ENCODE measurements at places on chromosomes 6 and 20. TPM values are rescaled to one million over a fixed set of nuclear protein-coding genes. Genes with fewer than 3 reads are reported as not detected.

Gene LST1
- not detected for total RNA-seq

Gene COL20A1
- total RNA-seq, result 0.18 TPM

Gene ULBP3
- total RNA-seq, result 10.3 TPM

Gene RSPO3
- not detected for total RNA-seq

Gene FGD2
- not detected for total RNA-seq

Gene CRISP1
- not detected for total RNA-seq

Gene SLC22A2
- 0.02 TPM for total RNA-seq

Gene SYCP2
- total RNA-seq, result not detected

- no peaks in the 10 kb centered on the region for H3K27me3 ChIP-seq
- DNase-seq, result no peak
Observed at GRCh38 chr6:169622618-169623017, 79.2 kb downstream of the WDR27 start.

GRCh38 chr6:151338651-151339200, 52.6 kb downstream of the ZBTB2 start:
- no peaks in the 10 kb centered on the region for H3K36me3 ChIP-seq
- no peak overlapping the region for H3K27ac ChIP-seq
- H3K4me1 ChIP-seq, result no peaks in the 10 kb centered on the region
- no peaks in the 10 kb centered on the region for H3K27me3 ChIP-seq

DNA sequence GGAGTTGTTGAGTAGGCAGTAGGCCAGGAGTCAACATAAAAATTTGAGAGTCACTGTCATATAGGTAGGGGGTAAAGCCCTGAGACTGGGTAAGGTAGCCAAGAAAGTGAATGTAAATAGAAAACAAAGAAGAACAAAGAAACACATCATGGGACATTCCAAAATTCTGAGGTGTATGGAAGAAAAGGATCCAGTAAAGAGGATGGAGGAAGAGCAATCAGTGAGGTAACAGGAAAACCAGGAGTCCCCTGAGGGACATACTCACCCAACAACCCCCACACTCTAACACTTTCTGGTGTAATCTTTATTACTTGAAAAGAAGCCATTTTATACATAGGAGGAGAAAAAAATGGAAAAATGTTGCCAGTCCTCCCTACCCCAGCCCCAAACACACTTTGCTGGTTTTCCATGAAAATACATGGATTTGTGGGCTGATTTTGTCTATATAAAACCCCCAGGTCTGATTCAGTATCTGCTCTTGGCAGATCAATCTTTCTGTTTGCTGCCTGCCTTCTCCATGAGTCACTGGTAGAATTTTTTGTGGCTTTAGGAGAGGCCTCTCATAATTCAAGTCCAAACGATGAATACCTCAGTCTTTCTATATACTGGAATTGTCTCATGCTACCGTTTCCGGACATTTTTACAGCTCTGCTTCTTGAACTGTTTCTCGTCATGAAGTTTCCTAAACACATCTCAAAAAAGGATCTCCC, 271.4 kb upstream of the MAN1A1 start:
- H3K4me1 ChIP-seq, result no peaks in the 10 kb centered on the region
- H3K27ac ChIP-seq, result no peak overlapping the region
- H3K4me3 ChIP-seq, result no peak overlapping the region
- 0 out of 2 replicates have a peak, but pooled peaks cover 2% of the 10 kb centered on the region for H3K27me3 ChIP-seq
- DNase-seq, result no peak

- H3K4me1 ChIP-seq, result no peaks in the 10 kb centered on the region
- no peak overlapping the region for H3K4me3 ChIP-seq
- no peaks in the 10 kb centered on the region for H3K27me3 ChIP-seq
- no peaks in the 10 kb centered on the region for H3K36me3 ChIP-seq
- no peak overlapping the region for H3K27ac ChIP-seq
Observed at GRCh38 chr6:39617026-39617425, 108.2 kb downstream of the KIF6 start.

DNA sequence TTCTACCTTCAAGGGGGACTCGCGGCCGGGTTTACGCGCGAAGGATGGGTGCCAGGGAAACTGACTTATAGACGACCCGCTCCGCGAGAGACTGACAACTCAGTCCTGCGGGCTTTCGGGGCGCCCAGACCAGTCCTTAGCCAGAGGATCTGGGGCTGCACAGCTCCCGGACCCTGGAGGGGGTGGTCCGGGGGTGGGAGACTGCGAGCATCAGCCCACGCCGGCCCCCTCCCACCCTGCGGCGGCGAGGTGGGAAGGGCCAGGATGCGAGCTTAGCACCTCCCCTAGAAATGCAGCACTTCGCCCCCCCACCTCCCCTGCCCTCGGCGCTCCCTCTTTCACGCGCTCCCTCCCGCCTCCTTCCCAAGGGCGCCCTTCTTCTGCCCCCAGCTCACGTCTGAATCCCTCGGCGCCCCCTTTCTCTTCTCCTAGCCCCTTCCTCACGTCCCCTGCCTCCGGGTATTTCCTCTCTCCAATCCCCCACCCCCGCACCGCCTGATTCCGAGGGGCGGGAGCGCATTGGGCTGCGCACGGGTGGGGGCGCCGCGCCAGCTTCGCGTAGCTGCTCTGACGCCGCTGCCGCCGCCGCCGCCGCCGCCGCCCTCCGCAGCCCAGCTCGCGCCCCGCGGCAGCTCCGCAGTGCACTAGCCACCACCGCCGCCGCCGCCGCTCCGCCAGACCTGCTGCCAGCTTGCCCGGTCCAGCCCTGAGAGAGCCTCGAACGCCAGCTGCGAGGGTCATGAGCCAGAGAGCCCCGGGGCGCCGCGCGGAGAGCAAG, at the start of gene SLC32A1:
Gene SLC32A1, plus strand, starts transcription at position 639 of the 778 bp plus-strand sequence. CDS start 239 bp downstream, outside the sequence.
- no peaks in the 10 kb centered on the region for H3K36me3 ChIP-seq
- no peak for DNase-seq
- peaks cover 30% of the 10 kb centered on the region for H3K27me3 ChIP-seq
- H3K4me1 ChIP-seq, result no peaks in the 10 kb centered on the region

- H3K27ac ChIP-seq, result peak overlapping the region; percentile 67
- H3K4me3 ChIP-seq, result no peak overlapping the region
Observed at GRCh38 chr6:139577763-139578604, 203.5 kb upstream of the CITED2 start.

- no peaks in the 10 kb centered on the region for H3K36me3 ChIP-seq
- H3K4me1 ChIP-seq, result peaks cover 4% of the 10 kb centered on the region
- H3K27me3 ChIP-seq, result peaks cover 43% of the 10 kb centered on the region
Observed at GRCh38 chr6:125748406-125749172, 843 bp upstream of the HEY2 start.

DNA sequence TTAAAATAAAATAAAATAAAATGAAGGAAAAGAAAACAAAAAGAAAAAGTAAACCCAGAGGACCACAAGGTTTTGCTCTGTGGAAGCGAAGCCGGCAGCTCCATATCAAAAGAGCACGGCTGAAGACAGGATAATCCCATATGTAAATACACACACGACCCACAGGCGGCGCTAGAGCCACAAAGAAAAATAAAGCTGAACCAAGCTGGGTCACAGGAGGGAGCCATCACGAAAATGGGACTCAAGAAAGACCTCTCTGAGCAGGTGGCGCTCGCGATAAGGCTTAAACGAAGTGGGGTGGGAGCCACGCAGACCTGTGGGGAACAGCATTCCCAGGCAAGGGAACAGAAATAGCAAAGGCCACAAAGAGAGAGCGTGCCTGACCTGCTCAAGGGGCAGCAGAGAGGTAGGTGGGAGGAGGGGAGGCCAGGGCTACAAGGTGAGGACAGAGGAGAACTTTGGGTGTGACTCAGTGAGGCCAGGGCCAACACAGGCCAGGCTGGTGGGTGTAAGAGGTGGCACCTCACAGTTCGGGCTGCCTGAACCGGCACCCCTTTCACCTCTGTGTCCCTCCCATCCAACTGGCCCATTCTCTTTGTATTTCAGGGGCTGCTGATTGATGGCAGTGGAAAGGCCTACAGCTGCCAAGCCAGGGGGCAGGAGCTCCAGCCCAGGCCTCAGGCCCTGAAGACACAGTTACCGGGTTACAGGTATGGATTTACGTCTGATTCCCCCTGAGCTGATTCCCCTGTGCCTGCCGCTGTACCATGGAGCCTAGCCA, 26.0 kb downstream of the PTGIS start:
- H3K27ac ChIP-seq, result no peak overlapping the region
- DNase-seq, result peak; percentile 98
- no peaks in the 10 kb centered on the region for H3K27me3 ChIP-seq
- H3K4me1 ChIP-seq, result peaks cover 9% of the 10 kb centered on the region
- H3K36me3 ChIP-seq, result no peaks in the 10 kb centered on the region

GRCh38 chr6:300026-300425, 7.7 kb downstream of the DUSP22 start:
- H3K27me3 ChIP-seq, result no peaks in the 10 kb centered on the region
- no peaks in the 10 kb centered on the region for H3K36me3 ChIP-seq
- no peak overlapping the region for H3K27ac ChIP-seq
- no peak overlapping the region for H3K4me3 ChIP-seq
- H3K4me1 ChIP-seq, result no peaks in the 10 kb centered on the region
- DNase-seq, result no peak

DNA sequence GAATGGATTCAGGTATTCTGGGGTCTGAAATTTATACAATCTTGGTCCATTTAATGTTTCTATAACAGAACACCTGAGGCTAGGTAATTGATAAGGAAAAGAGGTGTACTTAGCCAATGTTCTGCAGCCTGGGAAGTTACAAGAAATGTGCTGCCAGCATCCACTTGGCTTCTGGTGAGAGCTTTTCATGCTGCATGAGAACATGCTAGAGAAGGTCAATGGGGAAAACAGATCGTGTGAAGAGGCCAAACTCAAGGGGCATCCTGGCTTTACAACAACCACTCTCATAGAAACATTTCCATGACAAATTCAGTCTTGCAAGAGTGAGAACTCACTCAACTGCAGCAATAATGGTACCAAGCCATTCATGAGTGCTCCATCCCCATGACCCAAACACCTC, 16.8 kb downstream of the IL22RA2 start:
- H3K4me1 ChIP-seq, result no peaks in the 10 kb centered on the region
- no peak overlapping the region for H3K27ac ChIP-seq
- DNase-seq, result no peak
- H3K4me3 ChIP-seq, result no peak overlapping the region

DNA sequence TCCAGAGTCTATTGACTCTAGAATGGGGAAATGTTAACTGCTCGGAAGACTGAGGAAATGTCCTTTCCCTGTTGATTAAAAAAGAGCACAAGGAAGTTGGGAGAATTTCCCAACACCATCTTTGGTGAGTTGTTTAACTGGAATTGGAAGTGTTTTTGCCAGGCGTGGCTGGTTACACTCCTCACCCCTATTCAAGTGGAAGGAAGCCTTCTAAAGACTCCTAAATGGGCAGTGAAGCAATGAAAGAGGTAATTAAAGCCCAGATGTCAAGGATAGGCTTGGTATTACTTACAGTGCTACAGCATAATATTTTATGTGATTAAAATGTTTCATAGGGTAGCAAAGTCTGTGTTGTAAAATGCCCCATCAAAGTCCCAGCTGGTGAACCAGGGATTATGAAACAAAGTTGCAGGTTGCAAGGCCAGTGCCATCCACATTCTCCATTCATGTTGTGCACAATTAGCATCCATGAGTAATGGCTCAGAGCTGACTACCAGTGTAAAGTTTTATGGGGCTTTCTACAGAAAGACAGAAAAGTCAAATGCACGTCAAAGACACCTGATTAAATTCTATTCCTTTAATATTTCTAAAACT, 52.6 kb downstream of the BTBD3 start:
- DNase-seq, result no peak
- no peaks in the 10 kb centered on the region for H3K4me1 ChIP-seq
- H3K27me3 ChIP-seq, result no peaks in the 10 kb centered on the region
- no peak overlapping the region for H3K27ac ChIP-seq
- H3K36me3 ChIP-seq, result no peaks in the 10 kb centered on the region

- no peaks in the 10 kb centered on the region for H3K36me3 ChIP-seq
- H3K27ac ChIP-seq, result no peak overlapping the region
- DNase-seq, result no peak
- peaks cover 58% of the 10 kb centered on the region for H3K27me3 ChIP-seq
- H3K4me3 ChIP-seq, result peak overlapping the region; percentile 13
- no peaks in the 10 kb centered on the region for H3K4me1 ChIP-seq
Observed at GRCh38 chr20:32582659-32583580, 2.2 kb downstream of the NOL4L start.

DNA sequence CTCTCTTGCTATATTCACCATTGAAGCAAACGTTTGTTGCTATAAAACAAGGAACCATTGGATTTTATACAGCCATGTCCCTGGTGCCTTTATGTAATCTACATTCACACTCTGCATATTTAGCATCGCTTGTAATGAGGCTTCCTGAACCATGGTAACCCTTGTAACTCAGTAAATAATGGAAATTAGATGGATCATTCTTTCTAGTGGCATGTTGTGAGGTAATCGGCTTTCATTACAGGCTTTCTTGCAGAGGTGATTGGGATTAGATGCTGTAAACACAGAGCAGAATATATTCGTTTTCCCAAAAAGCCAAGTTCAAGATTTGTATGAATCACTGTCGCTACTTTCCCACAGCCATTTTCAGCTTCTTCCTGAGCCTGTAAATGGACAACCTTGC, 36.1 kb downstream of the SMPDL3A start:
- no peaks in the 10 kb centered on the region for H3K36me3 ChIP-seq
- no peaks in the 10 kb centered on the region for H3K27me3 ChIP-seq
- no peak for DNase-seq

- DNase-seq, result no peak
- no peak overlapping the region for H3K4me3 ChIP-seq
- peaks cover 56% of the 10 kb centered on the region for H3K36me3 ChIP-seq
Observed at GRCh38 chr20:1125277-1125676, 6.9 kb downstream of the PSMF1 start.

GRCh38 chr6:5287205-5287965, 26.1 kb downstream of the FARS2 start:
- H3K36me3 ChIP-seq, result no peaks in the 10 kb centered on the region
- no peaks in the 10 kb centered on the region for H3K27me3 ChIP-seq
- no peak overlapping the region for H3K27ac ChIP-seq
- no peak for DNase-seq
- peaks cover 9% of the 10 kb centered on the region for H3K4me1 ChIP-seq
- no peak overlapping the region for H3K4me3 ChIP-seq

GRCh38 chr6:99130897-99131873, 183.4 kb upstream of the FBXL4 start:
- no peak overlapping the region for H3K4me3 ChIP-seq
- no peaks in the 10 kb centered on the region for H3K36me3 ChIP-seq
- peak; percentile 65 for DNase-seq

DNA sequence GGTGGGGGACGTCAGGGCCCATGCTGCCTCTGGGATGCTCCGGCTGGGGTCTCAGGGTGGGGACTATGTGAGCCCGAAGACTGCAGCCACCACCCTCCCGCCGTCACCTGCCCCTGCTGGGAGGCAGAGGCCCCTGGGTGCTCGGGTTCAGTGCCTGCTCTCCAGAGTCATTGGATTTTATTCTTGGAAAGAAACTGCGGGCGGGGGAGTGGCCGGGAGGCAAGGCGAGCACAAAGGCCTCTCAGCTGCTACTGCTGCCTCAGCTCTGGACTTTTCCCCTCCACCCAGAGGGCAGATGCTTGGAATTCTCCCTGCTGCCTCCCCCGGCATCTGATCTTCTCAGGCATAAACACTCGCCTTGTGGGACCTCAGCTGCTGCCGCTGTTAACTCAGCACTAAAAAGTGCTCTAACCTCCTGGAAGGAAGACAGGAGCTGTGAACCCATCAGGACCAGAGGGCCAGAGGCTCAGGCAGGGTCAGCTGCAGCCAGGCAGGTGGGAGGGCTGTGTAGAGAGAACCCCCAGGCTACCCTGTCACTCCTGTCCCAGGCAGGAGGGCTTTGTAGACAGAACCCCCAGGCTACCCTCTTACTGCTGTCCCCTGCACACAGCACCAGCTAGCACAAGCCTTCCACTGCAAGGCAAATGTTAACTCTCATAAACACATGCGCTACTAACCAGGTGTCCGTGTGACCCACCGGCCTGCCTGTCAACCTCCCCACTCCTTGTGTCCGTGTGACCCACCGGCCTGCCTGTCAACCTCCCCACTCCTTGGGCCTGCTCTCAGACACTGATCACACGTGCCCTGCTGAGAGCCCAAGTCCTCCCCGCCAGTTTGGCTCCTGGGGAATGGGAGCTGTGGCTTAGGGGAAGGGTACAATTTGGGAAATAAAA, 9.4 kb upstream of the FRMD1 start:
- peak; percentile 74 for DNase-seq
- no peak overlapping the region for H3K4me3 ChIP-seq
- H3K36me3 ChIP-seq, result no peaks in the 10 kb centered on the region
- peaks cover 16% of the 10 kb centered on the region for H3K27me3 ChIP-seq
